ENCODE measurements at places on chromosomes 3 and 15.

- DNase-seq, result no peak
- no peak overlapping the region for H3K4me3 ChIP-seq
- H3K36me3 ChIP-seq, result no peaks in the 10 kb centered on the region
- no peaks in the 10 kb centered on the region for H3K4me1 ChIP-seq
These were observed 33.7 kb downstream of the HGD start for GRCh38 chr3:120648290-120648689.

- no peaks in the 10 kb centered on the region for H3K36me3 ChIP-seq
- peaks cover 1% of the 10 kb centered on the region for H3K27me3 ChIP-seq
- no peak for DNase-seq
- no peaks in the 10 kb centered on the region for H3K4me1 ChIP-seq
- H3K4me3 ChIP-seq, result no peak overlapping the region
These were observed 178.8 kb downstream of the PDCD6IP start for GRCh38 chr3:33977227-33977626.

DNA sequence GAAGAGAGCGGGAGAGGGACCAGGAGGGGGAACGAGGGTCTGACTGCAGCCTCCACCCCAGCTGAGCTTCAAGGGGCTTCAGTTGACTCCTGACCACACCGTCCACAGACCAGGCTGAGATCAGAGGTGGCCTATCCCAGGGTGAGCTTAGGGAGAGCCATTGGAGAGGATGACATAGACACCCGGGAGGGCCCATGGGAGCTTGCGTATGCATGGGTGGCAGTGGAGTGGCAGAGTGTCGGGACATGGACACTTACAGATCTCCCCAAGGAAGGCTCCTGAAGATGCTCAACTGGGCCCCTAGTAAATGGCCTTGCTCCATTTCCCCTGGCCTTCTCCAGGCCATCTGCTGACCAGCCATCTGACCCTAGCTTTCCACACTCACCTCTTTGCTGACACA is 12.6 kb upstream of the ALAS1 start:
- no peak overlapping the region for H3K27ac ChIP-seq
- H3K4me1 ChIP-seq, result peaks cover 22% of the 10 kb centered on the region
- H3K4me3 ChIP-seq, result no peak overlapping the region
- no peaks in the 10 kb centered on the region for H3K36me3 ChIP-seq

- no peak for DNase-seq
- H3K27me3 ChIP-seq, result peaks cover 12% of the 10 kb centered on the region
- H3K36me3 ChIP-seq, result no peaks in the 10 kb centered on the region
- no peak overlapping the region for H3K27ac ChIP-seq
- peak overlapping the region; percentile 30 for H3K4me3 ChIP-seq
These were observed 10.9 kb downstream of the DISP2 start for GRCh38 chr15:40368719-40369473.

- H3K4me3 ChIP-seq, result no peak overlapping the region
- no peaks in the 10 kb centered on the region for H3K36me3 ChIP-seq
- H3K27ac ChIP-seq, result no peak overlapping the region
- no peaks in the 10 kb centered on the region for H3K27me3 ChIP-seq
- no peaks in the 10 kb centered on the region for H3K4me1 ChIP-seq
- DNase-seq, result no peak
These were observed 49.5 kb upstream of the PDZRN3 start for GRCh38 chr3:73674280-73674679.

DNA sequence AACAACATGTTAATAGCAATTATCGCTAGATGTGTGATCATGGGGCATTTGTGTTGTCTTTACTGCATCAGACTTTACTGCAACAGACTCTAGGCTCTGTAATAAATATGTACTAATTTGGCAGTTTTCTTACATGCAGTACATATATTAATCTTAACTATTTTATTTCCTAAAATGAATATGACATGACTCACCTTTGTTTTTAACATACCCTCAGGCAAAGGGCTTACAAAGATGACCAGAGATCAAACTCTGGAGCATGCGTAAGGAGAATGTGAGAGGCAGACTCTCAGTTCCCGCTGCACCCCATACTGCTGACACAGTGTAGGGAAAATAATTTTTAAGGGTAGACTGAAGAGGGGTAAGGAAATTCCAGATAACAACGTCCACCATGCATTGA is 7.2 kb upstream of the FAM174B start:
- peaks cover 10% of the 10 kb centered on the region for H3K4me1 ChIP-seq
- H3K4me3 ChIP-seq, result no peak overlapping the region
- no peaks in the 10 kb centered on the region for H3K36me3 ChIP-seq
- no peak overlapping the region for H3K27ac ChIP-seq
- H3K27me3 ChIP-seq, result peaks cover 16% of the 10 kb centered on the region

DNA sequence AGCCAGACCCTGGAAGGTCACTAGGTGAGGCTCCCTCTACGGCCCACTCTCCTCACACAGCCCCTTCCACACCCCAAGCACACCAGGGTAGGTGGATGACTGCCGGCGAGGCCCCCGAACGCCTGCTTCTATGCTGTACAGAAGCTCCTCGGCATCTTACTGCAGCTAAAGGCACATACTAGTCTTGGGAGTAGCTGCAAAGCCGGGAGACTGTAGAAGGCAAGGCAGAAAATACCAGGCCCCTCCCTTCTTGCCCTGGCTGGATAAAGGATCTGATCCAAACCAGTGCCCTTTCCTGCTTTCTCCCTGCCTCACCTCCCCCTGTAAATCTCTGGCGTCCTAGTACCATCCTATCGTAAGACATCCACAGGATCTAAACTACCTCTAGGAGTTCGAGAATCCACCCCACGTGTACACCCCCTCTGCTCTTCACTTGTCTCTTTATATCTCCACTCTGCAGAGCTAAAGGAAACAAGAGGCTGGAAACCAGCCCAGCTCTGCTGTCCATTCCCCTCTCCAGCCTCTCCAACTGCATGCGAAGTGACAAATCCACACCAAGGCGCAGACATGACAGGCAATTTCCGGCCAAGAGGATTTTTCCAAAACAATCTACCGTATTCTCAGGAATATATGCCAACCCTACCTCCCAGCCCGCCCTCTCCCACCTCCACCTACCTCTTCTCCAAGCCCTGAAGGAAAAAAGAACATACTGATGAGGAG is 11.8 kb downstream of the TNK2 start:
- H3K4me3 ChIP-seq, result peak overlapping the region; percentile 87
- DNase-seq, result no peak
- H3K4me1 ChIP-seq, result peaks cover 60% of the 10 kb centered on the region
- peaks cover 19% of the 10 kb centered on the region for H3K36me3 ChIP-seq
- no peaks in the 10 kb centered on the region for H3K27me3 ChIP-seq

DNA sequence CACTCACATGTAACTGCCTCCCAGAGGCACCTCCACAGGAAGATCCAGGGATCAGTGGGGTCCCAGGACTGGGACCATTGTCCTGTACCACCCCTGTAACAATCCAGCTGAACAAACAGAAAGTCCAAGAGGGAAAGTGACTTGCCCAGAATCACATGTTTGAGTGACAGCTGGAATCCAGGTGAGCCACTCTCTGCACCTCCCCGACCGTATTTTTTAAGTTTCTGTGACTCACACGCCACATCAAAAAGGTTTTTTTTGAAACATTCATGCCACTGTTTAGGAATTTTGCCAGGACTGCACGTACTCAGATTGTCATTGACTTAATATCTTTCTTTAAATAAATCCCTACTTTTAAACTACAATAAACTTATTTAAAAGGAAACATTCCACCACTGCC is 9.8 kb upstream of the SLC6A1 start:
- H3K4me1 ChIP-seq, result no peaks in the 10 kb centered on the region
- no peak overlapping the region for H3K4me3 ChIP-seq
- no peak for DNase-seq
- no peak overlapping the region for H3K27ac ChIP-seq
- H3K27me3 ChIP-seq, result peaks cover 3% of the 10 kb centered on the region

DNA sequence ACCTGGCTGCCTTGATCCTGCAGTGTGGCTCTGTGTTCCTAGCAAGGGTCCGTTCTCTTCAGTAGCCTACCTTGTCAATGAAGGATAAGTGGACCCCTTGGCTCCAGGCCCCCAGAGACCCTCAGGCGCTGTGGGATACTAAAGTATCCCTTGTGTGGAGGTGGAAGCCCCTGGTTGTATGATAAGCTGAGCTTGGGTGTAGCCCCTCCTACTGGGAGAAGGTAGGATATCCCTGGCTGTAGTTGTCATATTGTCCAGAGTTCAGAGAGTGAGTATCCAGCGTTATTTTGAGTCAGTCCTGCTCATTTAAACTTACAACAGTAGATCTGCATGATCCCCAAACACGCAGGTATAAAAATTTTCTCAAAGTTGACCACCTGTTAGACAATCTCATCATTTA is 496.8 kb downstream of the CNTN4 start:
- no peak for DNase-seq
- no peak overlapping the region for H3K4me3 ChIP-seq
- H3K27ac ChIP-seq, result no peak overlapping the region
- H3K4me1 ChIP-seq, result no peaks in the 10 kb centered on the region
- H3K27me3 ChIP-seq, result no peaks in the 10 kb centered on the region
- no peaks in the 10 kb centered on the region for H3K36me3 ChIP-seq

DNA sequence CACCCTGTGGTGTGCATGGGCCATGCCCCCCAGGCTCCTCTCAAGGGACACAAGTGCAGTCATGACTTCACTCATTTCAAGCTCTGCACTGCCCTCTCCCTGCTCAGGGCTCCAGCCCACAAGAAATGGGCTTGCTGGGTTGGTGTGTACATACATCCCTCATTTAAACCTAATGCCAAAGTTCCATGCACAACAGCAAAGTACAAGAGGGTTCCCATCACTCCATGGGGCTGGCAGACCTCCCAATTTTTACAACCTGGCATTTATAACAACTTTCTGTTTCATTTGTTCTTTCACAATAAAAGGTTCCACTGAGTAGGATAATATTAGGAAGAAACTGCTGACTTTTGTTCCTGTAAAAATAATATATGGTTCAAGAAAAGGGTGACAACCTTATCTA is 54.3 kb downstream of the HERC2 start:
- no peaks in the 10 kb centered on the region for H3K27me3 ChIP-seq
- no peak overlapping the region for H3K27ac ChIP-seq
- no peak for DNase-seq
- peaks cover 27% of the 10 kb centered on the region for H3K36me3 ChIP-seq
- H3K4me3 ChIP-seq, result no peak overlapping the region

- no peaks in the 10 kb centered on the region for H3K27me3 ChIP-seq
- DNase-seq, result no peak
- no peaks in the 10 kb centered on the region for H3K36me3 ChIP-seq
- H3K27ac ChIP-seq, result no peak overlapping the region
- H3K4me1 ChIP-seq, result no peaks in the 10 kb centered on the region
- H3K4me3 ChIP-seq, result no peak overlapping the region
These were observed 119.4 kb upstream of the NPHP3 start for GRCh38 chr3:132841621-132842020.

DNA sequence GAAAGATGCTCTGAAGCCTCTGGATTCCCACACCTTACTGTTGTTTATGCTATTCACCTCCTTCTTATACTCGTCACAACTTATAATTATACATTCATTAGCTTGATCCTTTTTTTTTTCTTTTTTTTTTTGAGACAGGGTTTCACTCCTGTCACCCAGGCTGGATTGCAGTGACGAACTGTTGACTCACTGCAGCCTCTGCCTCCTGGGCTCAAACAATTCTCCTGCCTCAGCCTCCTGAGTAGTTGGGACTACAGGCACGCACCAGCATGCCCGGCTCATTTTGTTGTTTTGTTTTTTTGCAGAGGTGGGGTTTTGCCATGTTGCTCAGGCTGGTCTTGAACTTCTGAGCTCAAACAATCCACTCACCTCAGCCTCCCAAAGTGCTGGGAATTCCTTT is 143.6 kb downstream of the PLCL2 start:
- peaks cover 72% of the 10 kb centered on the region for H3K4me1 ChIP-seq
- no peak overlapping the region for H3K4me3 ChIP-seq
- DNase-seq, result no peak
- no peak overlapping the region for H3K27ac ChIP-seq

DNA sequence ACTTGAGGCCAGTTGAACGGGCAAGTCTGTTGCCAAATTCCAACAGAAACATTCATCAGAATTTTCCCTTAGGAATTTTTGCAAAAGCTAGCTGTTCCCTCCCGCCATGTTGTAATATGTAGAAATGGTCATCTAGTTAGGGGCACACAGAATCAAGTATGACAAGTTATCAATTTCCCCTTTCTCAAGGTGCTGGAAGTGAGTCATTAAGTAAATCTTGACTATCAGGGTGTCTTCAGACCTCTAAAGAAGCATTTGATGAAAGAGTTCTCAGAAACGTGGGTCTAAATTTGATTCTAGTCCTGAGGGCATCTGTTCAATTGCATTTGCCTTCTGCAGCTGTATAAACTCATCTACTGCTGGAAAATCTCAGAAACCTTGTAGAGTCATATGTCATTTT is 123.4 kb upstream of the FRMD4B start:
- H3K4me3 ChIP-seq, result no peak overlapping the region
- H3K27me3 ChIP-seq, result peaks cover 2% of the 10 kb centered on the region
- no peaks in the 10 kb centered on the region for H3K4me1 ChIP-seq
- no peak for DNase-seq
- H3K27ac ChIP-seq, result no peak overlapping the region
- no peaks in the 10 kb centered on the region for H3K36me3 ChIP-seq

DNA sequence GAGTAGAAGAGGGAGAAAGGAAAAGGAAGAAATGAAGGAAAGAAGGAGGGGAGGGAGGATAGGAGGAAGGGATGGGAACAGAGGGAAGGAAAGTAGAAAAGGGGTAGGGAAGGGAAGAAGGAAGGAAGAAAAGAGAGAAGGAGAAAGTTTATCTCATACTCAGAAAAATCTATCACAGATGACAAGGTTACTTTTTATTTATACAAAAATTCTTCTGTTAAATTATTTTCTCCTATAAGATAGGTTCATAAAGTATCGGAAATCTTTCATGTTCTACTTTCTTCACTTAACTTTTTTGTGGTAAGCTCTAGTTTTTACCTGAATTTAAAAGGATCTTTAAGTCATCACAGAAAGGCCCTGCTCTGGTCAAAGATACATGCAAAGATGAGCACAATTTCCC is 38.1 kb downstream of the SI start:
- H3K4me1 ChIP-seq, result no peaks in the 10 kb centered on the region
- H3K27ac ChIP-seq, result no peak overlapping the region
- DNase-seq, result no peak
- no peak overlapping the region for H3K4me3 ChIP-seq
- no peaks in the 10 kb centered on the region for H3K27me3 ChIP-seq

GRCh38 chr15:45179221-45179985 is 8.4 kb downstream of the SHF start:
- no peak overlapping the region for H3K27ac ChIP-seq
- peaks cover 4% of the 10 kb centered on the region for H3K36me3 ChIP-seq

DNA sequence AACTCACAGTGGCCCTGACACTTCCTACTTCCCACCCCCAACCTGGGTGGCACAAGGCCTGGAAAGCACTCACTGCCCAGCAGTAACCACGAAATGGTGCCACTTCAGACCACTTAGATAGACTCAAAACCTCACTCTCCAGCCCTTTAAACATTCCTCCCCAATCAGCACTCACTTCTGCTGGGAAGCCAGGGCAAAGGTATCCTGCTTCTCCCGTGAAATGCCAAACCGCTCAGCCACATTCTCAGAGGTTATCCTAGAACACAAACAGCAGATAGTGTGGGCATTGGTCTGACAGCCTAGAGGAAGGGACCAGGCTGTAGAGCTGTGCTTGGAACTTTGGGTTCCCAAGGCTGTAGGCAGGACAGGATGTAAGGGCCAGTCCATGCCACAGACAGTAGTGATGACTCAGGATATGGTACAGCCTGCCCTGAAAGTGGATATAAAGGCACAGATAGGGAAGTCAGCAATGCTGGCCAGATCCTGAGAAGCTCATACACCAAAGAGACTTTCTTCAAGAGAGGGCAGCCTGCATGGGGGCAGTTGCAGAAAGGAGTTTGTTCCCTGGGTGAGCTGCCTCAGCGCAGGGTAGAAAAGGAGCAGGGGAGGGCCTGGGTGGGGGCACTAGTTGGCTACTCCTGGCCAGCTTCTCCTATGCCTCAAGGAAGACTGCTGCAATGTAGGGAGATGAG is 9.2 kb downstream of the ACAA1 start:
- H3K27me3 ChIP-seq, result no peaks in the 10 kb centered on the region
- no peak for DNase-seq
- H3K4me1 ChIP-seq, result peaks cover 8% of the 10 kb centered on the region
